SW480 (cell line): ENCODE measurements at places on chromosomes 16 and 17.

DNA sequence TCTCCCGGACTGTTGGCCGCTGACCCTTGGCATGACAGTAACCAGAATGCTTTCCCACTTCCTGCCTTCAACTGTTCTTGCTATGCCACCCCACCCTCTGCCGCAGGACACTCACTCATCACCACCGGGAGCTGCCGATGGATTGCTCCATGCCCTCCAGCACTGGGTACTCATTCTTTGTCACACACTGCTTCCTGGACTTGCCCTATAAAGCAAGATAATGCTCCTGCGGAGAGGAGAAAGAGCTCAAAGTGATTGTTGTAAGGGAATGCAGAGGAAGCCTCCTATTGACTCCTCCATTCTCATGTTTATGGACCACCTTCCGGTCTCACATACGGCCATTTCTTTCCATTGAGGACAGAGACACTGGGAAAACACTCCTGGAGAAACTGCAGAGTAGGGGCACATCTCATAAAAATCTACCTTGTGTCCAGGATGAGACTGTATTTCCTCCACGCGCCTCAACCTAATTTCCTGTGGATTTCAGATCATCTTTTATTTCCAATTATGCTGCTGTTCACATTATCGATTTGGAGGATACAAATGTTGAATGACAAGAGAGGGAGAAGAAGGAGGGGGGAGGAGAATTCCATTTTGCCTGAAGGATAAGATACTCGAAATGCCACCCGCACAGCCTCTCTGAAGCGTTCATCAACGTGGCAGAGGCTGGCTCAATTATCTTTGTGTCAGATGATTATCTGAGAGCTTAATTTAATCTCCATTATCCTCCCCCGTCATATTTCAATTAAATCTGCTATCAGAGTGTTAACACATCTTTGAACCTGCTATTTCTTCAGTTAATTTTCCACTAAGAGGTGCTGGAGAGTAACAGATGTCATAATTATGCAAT lies 486.1 kb upstream of the SALL1 start:
- DNase-seq: no peak

DNA sequence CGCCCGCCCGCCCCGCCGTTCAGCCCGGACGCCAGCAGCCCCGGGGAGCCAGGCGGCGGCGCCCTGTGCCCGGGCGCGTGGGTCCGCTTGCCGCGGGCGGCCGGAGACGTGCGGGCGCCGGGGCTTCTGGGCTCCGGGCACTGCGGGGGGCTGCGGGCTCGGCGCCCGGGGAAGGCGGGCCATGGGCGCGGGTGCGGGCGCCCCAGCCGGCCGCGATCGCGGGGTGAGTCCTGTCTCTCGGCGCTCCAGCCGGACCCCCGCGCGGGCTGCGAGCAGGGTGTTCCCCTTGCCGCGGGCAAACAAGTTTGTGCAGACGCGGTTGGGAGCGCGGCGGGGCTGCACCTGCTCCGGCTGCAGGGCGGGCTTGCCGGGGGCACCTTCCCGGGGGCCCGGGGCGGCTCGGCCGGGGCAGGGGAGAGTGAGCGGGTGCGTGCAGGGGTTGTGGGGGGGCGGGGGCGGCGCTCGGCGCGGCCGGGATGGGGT lies 292 bp downstream of the WSCD1 start:
- no peak for DNase-seq

GRCh38 chr17:81821603-81822311 lies 11.3 kb downstream of the MCRIP1 start:
- peak; percentile 64 for DNase-seq

- DNase-seq: peak; percentile 25
Measured at GRCh38 chr17:75625813-75626486, 7.3 kb upstream of the SMIM5 start.

GRCh38 chr17:76501018-76501826 lies at the start of gene RHBDF2:
TSS of gene RHBDF2 (minus strand) at chr17:76501423. CDS start at chr17:76481524, 19,899 bp downstream.
- DNase-seq: peak; percentile 78

- no peak for DNase-seq
Measured at GRCh38 chr17:32943647-32944191, 15.8 kb downstream of the TMEM98 start.

DNA sequence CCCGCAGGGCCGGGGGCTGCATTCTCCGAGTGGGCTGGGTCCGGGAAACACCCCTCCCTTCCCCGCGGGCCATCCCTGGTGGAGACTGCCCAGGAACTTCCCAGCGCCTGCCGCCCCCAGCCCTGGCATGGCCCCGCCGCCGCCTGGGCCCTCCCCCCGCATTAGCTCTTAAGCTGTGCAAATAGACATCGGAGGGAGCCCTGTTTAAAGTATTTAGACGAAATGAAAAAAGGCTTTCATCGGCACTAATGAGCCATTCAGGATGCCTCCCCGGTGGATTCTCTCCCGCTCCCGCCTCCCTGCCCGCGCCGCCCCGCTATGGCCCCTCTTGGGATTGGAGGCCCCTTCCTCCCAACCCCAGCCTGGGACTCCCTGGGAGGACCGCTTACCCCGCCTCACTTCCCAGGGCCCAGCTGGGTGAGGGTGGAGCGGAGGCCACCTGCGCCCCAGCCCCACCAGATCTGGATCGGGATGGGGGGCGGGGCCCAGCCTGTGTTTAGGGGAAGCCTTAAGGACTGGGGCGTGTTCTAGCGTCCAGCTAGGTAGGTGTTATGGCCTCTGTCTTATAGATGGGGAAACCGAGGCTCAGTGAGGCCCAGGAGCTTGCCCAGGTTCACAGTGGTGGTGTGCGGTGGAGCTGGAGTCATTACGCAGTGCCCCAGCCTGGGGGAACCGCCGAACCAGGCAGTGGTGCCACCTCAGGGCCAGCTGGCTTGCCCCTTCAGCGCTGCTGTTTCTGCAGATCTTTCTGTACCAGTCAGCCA lies 19.7 kb downstream of the SEZ6 start:
- DNase-seq: no peak

- DNase-seq: no peak
Measured at GRCh38 chr16:22671301-22672076, 142.5 kb upstream of the HS3ST2 start.

- no peak for DNase-seq
Measured at GRCh38 chr17:37637956-37638355, 5.3 kb downstream of the DDX52 start.

DNA sequence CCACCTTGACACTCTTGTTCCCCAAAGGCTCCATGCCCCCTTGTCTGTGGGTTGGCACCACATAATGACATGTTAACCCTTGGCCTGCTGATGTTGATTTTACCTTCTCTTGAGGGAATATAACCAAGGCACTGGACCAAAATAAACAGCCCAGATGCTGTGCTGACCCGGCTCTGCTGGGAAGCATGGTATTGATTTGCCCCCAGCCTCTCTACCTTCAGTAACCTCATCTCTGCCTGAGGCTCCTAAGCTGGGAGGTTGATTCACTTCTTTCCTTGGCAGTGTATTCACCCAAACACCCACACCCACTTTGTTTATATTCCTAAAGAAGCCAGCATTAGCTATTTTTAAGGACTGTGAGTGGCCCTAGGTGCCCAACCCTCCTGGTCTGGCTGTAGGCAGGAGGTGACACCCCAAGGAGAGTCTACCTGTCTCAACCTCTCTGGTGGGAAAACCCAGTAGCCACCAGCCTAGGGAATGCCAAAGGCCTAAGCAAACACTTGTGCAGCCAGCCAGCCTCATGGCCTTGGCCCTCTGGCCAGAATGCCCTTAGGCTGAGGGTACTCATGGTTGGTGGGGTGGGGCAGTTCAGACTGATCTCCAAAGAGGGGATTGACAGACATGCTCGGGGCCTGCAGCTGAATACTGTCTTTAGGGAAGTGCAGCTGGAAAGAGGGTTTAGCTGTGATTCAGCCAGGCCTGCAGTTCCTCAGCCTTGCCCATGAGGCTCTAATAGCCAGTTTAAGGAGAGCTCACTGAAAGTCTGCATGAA lies 42.7 kb downstream of the GNAO1 start:
- DNase-seq: no peak

DNA sequence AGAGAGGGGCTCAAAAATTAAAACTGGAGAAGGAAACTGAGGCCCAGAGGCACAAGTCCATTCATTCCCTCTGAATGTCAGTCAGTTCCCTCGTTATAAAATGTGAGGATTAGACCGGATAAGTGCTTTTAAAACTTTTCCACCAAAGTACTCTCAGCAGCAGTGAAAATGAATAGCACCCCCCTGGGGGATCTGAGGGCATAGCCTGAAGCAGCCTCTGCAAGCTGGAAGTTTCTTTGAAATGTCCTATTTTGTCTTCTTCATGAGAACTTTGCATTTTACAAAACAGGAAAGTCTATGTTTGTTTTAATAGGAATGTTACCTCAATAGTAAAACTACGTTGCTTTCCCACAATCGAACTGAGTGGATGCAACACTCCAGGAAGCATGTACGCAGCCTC lies 273.0 kb downstream of the CEP112 start:
- no peak for DNase-seq
